Hematopoietic multipotent progenitor cell treated with erythropoietin and hydrocortisone succinate and interleukin-3 and kit ligand, for 4 days (in vitro differentiated cells): ENCODE measurements at places on chromosomes 1 and 21.

DNA sequence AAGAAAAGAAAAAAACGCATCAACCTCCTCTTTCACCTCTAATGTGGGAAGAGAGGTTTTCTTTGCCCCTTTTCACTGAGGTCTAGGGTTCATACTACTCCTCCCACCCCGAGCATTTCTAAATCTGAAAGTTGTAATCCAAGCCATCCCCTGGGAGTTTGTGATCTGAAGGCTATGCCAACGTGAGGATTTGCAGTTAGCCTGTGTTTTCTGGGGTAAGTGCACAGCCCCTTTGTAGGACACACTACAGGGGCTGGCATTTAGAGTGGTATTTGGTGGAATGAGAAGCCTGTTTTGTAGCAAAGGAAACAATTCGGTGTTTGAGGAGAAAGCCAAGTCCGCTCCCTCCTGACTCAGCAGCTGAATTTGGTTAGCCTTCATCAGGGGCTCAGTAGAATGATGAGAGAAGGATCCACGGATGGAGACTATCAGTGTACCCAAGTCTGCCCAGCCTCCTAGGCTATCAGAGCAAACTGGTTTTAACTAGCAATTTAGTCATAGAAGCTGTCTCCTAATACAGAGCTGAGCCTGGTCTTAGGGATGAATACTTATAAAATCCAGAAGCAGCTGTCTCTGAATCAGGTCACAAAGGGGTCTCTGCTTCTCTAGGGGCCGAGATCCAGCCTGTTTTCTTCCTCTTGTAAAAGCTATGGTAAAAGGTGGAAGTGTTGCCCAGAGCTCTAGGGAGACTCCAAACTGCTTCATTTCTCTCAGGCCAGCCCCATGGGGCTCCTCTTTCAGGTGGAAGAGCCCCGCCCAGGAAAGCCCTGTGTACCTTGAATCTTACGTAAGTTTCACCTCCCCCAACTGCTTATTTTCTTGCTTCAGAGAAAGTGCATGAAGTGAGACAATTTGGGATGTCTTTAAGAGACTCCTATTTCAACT is 2.1 kb downstream of the PCP4L1 start:
- DNase-seq = no peak

- DNase-seq = no peak
Measured at GRCh38 chr1:208185801-208186231, 58.4 kb downstream of the PLXNA2 start.

DNA sequence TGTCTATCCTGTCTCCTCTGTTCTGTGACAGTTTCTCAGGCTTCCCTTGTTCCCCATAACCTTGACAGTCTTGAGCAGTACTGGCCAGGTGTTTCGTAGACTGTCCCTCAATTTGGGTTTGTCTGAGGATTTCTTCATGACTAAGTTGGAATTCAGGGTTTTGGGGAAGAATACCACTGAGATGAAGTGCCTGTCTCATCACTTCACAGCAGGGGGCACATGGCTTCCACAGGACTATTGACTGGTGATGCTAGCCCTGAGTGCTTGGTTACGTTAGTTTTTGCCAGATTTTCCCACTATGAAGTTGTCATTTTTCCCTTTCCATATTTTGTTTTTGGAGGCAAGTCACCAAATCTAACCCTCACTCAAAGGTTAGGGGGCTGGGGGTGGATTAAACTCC is 45.7 kb downstream of the CDCP2 start:
- DNase-seq = peak; percentile 53

- peak; percentile 35 for DNase-seq
Measured at GRCh38 chr1:36109041-36109679, 15.9 kb downstream of the COL8A2 start.

DNA sequence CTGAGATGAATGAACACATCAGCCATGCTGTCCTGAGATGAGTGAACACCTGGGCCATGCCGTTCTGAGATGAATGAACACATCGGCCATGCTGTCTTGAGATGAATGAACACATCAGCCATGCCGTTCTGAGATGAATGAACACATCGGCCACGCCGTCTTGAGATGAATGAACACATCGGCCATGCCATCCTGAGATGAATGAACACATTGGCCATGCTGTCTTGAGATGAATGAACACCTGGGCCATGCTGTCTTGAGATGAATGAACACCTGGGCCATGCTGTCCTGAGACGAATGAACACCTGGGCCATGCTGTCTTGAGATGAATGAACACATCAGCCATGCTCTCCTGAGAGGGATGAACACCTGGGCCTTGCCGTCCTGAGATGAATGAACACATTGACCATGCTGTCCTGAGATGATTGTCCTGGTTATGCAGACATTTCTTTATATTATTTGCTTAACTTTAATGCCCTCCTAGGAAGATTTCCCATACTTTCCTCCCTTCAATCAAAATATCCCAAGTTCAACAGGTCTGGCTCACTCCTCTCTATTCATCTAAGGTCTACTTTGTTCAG is 48.6 kb upstream of the COL6A1 start:
- no peak for DNase-seq

DNA sequence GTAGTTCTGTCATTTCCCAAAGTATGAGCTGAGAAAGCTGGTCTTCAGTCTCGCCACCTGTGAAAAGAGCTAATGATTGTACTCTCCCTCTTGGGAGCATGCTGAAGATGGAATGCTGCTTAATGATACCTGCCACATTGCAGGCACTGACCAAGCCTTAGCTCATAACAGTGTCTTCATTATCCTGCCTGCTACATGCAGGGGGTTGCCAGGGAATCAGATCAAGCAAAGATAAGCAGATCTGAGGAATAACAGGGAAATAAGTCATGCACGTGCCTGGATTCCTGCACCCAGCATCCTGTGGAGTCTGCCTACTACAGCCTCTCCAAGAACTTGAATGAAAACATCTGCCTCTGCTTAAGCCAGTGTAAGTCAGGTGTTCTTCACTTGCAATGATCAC is 667.3 kb downstream of the NPHP4 start:
- no peak for DNase-seq

DNA sequence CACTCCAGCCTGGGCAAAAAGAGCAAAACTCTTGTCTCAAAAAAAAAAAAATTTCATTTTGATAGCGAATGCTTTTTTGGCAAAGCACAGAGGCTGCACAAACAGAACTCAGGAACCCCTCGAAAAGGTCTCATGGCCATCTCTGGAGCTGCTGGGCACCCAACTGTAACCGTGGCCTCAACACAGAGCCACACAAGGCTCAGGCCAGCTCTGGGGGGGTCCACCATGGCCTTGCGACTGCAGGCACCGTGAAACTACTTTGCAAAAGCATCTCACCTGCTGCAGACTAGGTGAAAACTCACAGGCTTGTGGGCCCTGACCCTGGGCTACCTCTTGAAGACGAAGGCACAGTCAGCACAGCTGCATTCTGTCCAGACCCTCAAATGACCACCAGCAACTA is 16.1 kb upstream of the TMEM240 start:
- no peak for DNase-seq

DNA sequence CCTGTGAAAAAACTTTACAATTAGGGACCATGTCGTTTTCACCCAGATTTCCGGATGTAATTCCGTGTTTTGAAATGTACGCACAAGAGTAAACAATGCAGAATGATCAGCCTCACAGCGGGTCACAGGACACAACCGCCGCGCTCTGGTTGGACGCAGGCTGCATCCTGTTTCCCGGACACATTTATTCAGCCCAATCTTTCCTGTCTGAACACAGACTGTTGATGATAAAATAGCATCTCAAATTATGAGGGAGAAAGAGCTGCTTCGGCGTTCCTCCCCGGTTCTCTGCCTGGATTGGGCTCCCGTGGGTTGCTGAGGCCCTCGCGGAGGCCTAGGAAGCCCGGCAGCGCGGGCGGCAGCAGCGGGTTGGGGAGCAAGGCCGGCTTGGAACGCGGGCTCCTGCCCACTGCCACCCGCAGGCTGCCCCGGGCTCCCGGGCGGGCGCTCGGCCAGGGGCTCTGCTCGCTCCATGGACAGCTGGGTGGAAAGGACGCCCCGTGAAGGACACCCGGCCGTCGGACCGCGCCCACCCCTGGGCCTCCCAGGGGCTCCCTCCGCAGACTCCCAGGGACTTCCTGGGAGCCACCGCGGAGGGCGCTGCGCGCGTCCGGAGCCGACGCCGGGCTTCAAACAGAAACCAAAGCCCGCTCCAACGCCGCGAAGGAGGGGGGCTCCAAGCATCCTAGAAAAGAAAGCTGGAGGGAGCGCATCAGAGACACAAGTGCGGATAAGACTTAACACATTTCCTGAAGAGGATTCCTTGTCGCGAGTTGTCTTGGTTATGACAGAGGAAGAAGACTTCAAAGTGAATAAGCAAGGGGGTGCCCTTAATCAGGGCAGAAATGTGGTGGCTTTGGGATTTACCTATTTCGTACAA is 122.3 kb downstream of the ESRRG start:
- peak; percentile 71 for DNase-seq

GRCh38 chr1:110951161-110951560 is 12.6 kb downstream of the LRIF1 start:
- no peak for DNase-seq

- no peak for DNase-seq
Measured at GRCh38 chr21:26956216-26956615, 10.7 kb downstream of the ADAMTS5 start.

DNA sequence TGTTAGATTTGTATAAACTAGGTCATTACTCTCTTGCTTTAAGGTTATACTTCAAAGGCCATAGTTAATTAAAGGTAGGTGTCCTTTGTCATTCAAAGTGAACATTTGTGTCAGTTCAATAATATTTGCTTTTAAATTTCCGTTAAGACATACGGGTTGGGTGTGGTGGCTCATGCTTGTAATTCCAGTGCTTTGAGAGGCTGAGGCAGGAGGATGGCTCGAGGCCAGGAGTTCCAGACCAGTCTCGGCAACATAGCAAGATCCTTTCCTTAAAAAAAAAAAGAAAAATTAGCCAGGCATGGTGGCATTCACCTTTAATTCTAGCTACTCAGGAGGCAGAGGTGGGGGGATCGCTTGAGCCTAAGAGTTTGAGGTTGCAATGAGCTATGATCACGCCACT is 80.4 kb downstream of the KIF26B start:
- no peak for DNase-seq

- no peak for DNase-seq
Measured at GRCh38 chr1:198923993-198924392, 285.2 kb downstream of the PTPRC start.

DNA sequence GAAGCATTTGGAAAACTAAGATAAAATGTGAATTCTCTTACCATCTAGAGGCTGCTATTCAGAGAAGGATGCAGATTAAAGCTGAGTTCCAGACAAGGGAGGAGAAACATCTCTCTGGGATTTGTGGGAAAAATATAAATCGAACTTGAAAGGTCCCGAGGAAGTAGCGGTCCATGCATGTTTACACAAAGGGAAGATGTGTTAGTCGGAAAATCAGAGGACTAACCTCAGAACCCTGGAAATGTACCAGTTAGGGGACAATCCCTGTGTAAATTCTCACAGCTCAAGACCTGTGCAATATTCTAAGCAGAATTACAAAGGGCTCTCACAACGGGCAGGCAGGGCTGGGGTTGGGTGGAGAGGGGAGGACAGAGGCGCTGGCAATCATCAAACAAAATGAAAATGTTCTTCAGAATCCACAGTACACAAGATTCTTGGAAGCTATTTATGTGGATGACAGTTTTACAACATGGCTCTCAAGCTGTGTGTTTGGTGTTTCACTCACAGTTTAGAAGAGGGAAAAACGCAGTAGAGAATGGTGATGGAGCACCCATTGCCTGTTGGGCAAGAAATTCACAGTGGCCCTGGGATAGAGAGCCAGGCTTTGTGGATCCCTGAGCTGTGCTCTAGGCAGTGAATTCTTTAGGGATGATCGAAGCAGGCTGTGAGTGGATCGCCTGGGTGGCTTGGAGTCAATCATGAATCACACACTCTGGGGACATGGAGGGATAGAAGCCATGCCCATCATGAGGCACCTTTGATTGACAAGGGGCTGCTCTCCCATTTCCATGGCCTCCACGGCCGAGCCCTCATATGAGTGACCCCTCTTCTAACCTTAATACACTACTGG is 47.6 kb downstream of the KCNJ6 start:
- DNase-seq = no peak

GRCh38 chr1:229031061-229031460 is 239.8 kb upstream of the RAB4A start:
- peak; percentile 75 for DNase-seq

DNA sequence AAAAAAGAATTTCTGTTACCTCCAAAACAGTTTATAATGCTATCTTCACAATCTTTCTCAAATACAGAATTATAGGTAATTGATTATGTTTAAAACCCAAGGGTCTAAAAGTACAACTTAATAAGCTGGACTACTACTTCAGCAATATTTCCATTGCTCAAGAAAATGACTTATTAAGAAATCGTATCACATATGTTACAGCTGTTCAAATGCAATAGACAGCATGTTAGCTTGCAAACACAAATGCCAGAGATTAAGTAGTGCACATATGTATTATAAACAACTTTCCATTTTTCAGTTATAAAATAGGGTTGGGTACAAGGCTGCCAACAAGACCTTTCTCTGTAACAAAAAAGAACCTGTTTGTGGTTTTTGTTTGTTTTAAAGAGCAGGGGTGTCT is 211.0 kb upstream of the DMRTA2 start:
- no peak for DNase-seq

GRCh38 chr21:36111238-36111637 is 23.6 kb upstream of the CBR3 start:
- DNase-seq = no peak

DNA sequence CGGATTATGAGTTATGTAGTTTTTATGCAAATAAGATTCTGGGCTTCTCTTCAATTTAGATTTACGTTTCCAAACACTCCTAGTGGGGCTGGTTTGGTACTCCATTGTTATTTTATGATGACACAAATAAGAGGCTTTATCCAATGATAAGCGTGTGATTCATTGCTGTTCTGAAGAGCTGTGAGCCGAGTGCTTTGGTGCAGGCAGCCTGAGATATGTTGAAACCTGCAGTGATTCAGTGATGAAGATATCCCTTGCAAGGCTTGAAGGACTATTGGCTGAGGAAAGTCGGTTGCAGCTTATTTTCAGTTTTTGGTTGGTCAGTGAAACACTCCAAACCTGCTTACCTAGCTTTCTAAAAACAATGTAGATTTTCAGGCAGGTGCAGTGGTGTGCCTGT is 112.2 kb downstream of the RYR2 start:
- no peak for DNase-seq

DNA sequence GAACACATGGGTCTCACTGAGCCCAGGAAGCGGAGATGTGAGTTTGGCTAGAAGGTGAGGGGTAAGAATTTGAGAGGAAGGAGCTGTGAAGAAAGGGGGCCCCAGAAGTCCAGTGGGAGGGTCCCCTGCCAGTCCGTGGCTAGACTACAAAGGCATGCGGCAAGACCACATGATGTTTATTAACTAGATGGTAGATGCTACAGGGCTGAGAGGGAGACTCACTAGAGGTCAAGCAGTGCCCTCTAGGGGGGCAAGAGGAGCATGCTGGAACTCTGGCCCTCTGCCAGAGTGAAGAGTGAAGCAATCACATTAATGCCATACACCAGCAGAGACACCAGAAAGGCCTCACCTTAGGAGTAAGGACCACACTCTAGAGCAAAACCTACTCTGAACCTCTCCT is 12.2 kb downstream of the KIAA0319L start:
- DNase-seq = peak; percentile 93

- no peak for DNase-seq
Measured at GRCh38 chr1:204107892-204108291, 35.0 kb downstream of the SOX13 start.

GRCh38 chr1:25711555-25712298 is 88.3 kb upstream of the SELENON start:
- DNase-seq = peak; percentile 70
